ENCODE measurements at places on chromosomes 16 and 17. TPM values are rescaled to one million over a fixed set of nuclear protein-coding genes. Genes with fewer than 3 reads are reported as not detected.

Gene ABCA6
- 0.17 TPM for total RNA-seq

Gene SMIM36
- total RNA-seq: not detected

- DNase-seq: no peak
Observed at GRCh38 chr17:80940171-80941123, 51.2 kb upstream of the CHMP6 start.

DNA sequence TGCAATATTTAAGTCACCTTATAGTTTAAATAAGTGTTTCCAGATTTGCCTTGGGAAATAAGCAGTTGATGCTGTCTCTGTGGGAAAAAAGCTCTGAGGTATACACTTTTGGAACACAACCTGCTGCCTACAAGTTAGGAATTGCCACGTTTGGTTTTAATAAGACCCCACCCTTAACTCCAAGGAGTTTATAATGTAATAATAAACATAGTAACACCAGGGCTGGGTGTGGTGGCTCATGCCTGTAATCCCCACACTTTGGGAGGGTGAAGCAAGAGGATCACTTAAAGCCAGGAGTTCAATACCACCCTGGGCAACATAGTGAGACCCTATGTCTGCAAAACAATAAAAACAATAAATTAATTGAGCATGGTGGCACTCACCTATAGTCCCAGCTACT, 15.9 kb upstream of the SMG1 start:
- DNase-seq: no peak
